CD8-positive, alpha-beta memory T cell (primary cell): ENCODE measurements at places on chromosomes 6 and 20. TPM values are rescaled to one million over a fixed set of nuclear protein-coding genes. Genes with fewer than 3 reads are reported as not detected.

DNA sequence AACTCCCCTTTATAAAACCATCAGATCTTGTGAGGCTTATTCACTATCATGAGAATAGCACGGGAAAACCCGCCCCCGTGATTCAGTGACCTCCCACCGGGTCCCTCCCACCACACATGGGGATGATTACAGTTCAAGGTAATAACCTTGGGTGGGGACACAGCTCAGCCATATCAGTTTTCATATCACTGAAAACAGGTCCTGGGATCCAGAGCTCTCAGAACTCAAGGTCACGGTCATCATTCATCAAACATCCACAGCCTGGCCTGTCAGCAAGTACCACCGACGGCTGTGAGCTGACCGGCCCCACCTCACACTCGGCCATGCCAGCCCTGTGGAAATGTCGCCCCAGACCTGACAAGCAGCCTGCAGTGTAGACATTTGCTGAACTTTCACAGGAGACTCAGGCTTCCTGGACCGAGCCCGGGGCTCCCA is 14.1 kb upstream of the FRMD1 start:
- no peak for DNase-seq

DNA sequence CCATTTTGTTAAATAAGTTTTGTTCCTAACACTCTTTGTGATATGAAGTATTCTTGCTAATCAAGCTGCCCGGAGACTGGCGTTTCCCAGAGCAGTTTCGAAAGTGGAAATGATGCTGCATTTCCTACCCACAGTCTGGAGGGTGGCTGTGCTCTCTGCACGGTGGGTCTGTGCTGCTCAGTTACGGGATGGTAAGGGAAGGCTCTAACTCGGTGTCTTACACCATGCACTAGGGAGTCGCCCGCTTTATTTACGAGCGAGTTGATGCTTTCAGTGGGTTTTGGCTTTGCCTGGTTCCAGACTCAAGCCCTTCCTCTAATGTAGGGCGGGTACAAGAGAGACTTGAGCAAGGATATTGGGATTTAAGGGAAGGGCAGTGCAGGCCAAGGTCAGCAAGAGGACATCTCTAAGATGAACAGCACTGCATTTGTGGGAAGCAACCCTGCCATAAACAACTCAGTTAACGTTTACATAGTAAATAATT is 180.1 kb upstream of the AKAP12 start:
- DNase-seq = no peak

DNA sequence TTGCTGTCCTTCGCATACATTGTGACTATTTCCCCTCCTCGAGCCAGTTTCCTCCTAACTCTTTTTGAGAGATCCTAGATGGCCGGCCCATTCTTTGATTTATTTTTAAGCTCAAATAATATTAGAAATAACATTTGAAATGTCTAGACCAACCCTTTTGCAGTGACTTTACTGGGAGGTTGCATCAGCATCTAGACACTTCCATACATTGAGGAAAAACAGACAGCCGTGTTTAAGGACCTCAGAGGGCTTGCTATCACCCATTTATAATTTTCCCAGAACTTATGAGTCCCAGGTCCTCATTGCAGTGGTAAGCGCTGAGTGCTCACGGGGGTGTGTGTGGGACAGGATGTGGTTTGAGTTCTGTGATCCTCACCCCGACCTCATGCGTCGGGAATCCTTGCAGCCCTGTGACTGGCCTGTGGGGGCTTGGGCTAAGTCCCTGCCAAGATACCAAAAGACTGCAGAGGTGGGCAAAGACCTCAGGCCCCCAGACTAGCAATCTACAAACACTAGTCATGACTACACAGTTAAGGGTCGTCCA is at the start of gene GPX5:
TSS of gene GPX5 (plus strand) at position 386 of the 544 bp plus-strand sequence. CDS start at position 519, 133 bp downstream.
- no peak for DNase-seq

- DNase-seq = no peak
These were observed 136.9 kb downstream of the FOXO3 start for GRCh38 chr6:108697561-108698161.

- DNase-seq = no peak
These were observed 141.3 kb downstream of the TRMT11 start for GRCh38 chr6:126127659-126128058.

- DNase-seq = no peak
These were observed 15.3 kb downstream of the PRL start for GRCh38 chr6:22281341-22282085.

GRCh38 chr20:39886650-39887190 is 802.3 kb downstream of the MAFB start:
- DNase-seq = no peak

GRCh38 chr6:3318226-3318625 is 59.5 kb downstream of the PSMG4 start:
- DNase-seq = no peak

- DNase-seq = no peak
These were observed 17.3 kb downstream of the BPHL start for GRCh38 chr6:3135668-3136291.

HRH3 gene
- total RNA-seq = not detected

DNA sequence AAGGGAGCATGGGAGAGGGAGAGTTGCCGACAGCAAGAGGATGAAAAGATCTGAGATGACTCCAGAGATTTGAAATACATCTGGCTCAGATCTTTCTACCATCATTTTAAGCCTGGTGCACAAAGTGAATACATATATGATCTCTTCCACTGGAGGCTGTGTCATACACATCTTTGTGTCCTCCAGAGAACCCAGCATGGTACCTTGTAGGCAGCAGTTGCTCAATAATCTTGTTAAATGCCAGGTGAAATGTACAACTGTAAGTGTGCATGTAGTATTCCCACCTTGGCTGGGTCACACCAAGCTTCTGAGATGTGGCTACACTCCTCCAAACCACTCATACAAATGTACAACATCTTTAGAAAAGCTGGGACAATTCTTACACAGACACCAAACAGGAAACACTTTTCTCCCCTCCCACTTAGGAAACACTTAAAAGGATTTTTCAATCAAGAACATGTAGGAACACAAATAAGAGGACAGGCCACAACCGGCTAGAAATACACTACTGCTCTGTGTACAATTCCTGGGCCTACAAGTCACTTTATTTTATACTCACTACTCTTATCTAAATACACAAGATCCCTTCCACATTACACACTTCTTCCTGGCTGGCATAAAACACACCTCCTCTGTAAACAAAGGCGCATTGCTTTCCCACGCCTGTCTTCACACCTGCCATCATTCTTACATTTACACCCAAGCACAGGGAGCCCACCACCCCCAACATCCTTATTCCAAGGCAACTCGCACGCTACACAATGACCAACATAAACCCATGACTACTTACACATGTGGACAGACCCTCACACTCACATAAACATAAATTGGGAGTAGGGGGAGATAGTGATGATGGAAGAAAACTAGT is 3.8 kb upstream of the IER3 start:
- no peak for DNase-seq

DOK5 gene
- total RNA-seq = 4.8 TPM

DNA sequence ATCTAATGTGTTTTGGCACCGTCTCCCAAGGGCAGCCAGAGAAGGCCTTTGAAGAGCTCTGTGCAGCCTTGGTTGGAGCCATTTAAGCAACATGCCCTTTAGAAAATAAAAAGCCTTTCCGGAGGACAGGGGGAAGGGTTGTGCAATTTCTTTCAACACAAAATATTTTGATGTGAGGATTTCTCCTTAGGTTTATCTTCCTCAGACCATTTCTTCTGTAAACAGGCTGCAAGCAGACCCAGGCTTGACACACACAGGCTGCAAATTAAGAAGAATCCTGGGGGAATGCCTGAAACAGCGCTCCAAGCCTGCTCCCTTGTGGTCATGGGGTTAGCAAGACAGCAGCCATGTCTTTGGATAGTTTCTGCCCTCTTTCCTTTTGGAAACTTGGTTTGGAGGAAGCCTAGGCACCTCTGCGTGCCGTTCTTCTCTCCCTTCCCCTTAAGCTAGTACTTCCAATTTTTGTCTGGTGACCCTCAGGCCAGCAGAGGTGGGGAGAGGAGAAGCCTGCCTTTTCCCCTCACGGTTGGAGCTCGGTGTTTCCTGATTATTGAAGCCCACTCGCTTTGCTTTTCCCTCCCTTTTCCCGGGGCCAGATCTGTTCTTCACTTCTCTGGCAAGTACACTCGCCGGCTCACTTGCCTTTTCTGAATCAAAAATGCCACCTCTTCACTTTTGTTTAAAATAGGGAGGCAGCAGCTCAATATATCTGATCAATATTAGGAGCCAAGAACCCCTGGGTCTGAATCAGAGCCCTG is 39.6 kb upstream of the NOX3 start:
- DNase-seq = no peak

DNA sequence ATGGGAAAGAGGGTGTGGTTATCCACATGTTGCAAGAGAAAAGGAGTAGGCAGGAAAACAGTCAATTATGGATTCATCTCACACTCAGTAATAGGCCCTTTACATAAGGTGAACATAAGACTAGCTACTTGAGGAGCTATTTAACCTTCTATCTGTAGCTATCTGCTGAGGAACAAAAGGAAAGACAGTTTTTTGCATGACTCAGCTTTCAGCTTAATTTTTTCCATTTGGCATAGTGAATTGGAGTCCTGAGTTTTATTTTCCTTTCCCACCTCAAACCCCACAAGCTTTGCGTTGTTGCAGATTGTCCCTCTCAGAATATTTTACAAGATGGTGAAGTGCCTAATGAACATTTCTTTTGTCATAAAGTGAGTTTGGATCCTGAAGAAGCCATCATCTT is 32.4 kb downstream of the UBD start:
- no peak for DNase-seq

GRCh38 chr6:51711876-51712275 is 375.5 kb downstream of the PKHD1 start:
- no peak for DNase-seq

OOEP gene
- 0.47 TPM for total RNA-seq

- no peak for DNase-seq
These were observed 184.6 kb downstream of the ATXN1 start for GRCh38 chr6:16576451-16577368.

GRCh38 chr20:25211273-25211672 is 15.8 kb downstream of the ENTPD6 start:
- no peak for DNase-seq

DNA sequence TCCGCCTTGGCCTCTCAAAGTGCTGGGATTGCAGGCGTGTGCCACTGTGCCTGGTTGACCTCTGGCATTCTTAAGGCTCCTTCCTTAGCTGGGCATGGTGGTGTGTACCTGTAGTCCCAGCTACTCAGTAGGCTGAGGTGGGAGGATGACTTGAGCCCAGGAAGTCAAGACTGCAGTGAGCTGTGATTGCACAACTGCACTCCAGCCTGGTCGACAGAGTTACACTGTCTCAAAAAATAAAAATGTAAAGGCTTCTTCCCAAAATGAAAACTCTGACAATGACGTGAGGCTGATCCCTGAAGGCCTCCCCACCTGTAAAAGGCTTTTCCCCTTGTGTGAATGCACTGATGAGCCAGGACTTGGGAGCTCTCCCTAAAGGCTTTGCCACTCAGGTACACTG is 62.4 kb downstream of the ZBTB9 start:
- DNase-seq = no peak

DNA sequence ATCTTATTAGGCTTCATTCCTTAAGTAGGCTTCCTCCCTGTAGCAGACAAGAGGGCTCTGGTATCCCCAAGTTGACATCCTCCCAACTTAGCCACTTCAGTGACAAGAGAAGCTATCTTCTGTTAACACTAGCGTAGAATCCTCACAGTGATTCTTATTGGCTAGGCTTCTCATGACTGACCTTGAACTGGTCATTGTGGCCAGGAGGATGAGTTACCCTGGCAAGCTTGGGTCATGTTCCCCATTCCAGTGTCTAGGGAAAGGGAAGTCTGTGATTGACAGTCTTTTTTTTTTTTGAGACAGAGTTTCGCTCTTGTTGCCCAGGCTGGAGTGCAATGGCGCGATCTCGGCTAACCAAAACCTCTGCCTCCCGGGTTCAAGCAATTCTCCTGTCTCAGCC is 7.1 kb downstream of the CDKAL1 start:
- DNase-seq = no peak

- no peak for DNase-seq
These were observed 491.9 kb downstream of the COL12A1 start for GRCh38 chr6:74713941-74714340.

- DNase-seq = no peak
These were observed 123.1 kb downstream of the OLIG3 start for GRCh38 chr6:137370871-137371633.

DNA sequence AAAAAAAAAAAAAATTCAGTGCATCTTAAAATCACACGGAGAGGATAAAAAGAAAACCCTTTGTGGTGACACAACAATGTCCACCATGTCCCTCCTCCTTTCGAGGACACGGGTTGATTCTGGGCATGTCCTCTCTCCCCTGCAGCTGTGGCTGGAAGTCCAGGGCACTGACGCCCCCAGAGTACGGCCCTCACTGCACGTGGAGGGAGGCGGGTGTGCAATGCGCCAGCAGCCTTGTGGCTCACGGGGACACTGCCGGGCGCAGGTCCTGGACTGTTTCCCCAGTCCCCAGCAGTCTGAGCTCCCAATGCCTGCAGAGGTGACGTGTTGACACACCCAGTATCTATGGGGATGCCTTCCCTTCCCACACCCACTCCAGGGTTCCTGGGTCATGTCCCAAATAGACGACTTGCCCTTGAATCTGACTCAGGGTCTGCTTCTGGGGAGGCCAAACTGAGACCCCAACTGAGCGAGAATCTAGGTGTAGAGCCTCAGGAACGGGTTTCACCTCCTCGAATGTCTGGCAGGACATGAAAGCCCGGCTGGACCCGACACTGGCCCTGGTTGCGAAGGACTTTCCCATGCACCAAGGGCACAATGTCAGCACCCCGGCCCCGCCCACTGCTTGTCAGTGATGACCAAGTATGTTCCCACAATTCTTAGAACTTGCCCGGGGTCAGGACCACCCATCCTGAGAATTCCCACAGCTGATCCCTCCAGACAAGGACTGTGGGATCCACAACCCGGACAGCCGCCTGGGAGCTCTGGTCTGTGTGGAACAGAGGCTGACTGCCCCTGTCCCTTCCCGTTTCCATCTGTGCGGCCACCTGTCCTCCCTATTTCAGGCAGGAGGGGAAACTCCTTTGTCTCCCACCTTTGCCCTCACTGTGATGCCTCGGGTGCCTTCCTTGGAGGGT is 425.1 kb upstream of the SULF2 start:
- no peak for DNase-seq

DNA sequence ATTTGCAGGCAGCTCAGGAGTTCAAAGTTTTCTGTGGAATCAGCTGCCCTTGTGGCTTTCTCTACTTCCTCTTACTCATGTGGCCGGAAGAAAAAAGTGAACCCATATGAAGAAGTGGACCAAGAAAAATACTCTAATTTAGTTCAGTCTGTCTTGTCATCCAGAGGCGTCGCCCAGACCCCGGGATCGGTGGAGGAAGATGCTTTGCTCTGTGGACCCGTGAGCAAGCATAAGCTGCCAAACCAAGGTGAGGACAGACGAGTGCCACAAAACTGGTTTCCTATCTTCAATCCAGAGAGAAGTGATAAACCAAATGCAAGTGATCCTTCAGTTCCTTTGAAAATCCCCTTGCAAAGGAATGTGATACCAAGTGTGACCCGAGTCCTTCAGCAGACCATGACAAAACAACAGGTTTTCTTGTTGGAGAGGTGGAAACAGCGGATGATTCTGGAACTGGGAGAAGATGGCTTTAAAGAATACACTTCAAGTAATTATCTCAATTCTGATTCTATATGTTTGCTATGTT is 1.1 kb downstream of the MGME1 start:
- peak; percentile 31 for DNase-seq

- DNase-seq = peak; percentile 29
These were observed 668.2 kb upstream of the GJE1 start for GRCh38 chr6:141464490-141464889.

CDH4 gene
- not detected for total RNA-seq
